ENCODE measurements at places on chromosomes 7 and 10. TPM values are rescaled to one million over a fixed set of nuclear protein-coding genes. Genes with fewer than 3 reads are reported as not detected.

NUDT13 gene
- 1.5 TPM for polyA plus RNA-seq

CTAGE15 gene
- polyA plus RNA-seq = 0.14 TPM

LIPK gene
- polyA plus RNA-seq = not detected

UTF1 gene
- polyA plus RNA-seq = not detected

SHH gene
- polyA plus RNA-seq = not detected

NKX2-3 gene
- not detected for polyA plus RNA-seq

ZNF789 gene
- 9.5 TPM for polyA plus RNA-seq

PPIA gene
- 3,303 TPM for polyA plus RNA-seq

COL26A1 gene
- not detected for polyA plus RNA-seq

PSD gene
- polyA plus RNA-seq = 3.9 TPM

MEOX2 gene
- polyA plus RNA-seq = not detected

IL2RA gene
- polyA plus RNA-seq = 3.0 TPM

SFTPA1 gene
- polyA plus RNA-seq = not detected

Data from naive thymus-derived CD4-positive, alpha-beta T cell (primary cell).